ENCODE measurements at places on chromosomes 5 and 9.
A peak's percentile ranks its signal among the peaks of the same experiment; 100 is the strongest.

GRCh38 chr9:107720501-107720900 is 230.9 kb upstream of the KLF4 start:
- DNase-seq, result no peak

GRCh38 chr5:157113002-157113401 is 4.2 kb upstream of the HAVCR2 start:
- DNase-seq, result no peak

GRCh38 chr5:141192110-141192725 is at the start of gene PCDHB10:
Gene PCDHB10 (plus strand): TSS chr5:141192353. CDS start chr5:141192553, 200 bp downstream.
- DNase-seq, result no peak

DNA sequence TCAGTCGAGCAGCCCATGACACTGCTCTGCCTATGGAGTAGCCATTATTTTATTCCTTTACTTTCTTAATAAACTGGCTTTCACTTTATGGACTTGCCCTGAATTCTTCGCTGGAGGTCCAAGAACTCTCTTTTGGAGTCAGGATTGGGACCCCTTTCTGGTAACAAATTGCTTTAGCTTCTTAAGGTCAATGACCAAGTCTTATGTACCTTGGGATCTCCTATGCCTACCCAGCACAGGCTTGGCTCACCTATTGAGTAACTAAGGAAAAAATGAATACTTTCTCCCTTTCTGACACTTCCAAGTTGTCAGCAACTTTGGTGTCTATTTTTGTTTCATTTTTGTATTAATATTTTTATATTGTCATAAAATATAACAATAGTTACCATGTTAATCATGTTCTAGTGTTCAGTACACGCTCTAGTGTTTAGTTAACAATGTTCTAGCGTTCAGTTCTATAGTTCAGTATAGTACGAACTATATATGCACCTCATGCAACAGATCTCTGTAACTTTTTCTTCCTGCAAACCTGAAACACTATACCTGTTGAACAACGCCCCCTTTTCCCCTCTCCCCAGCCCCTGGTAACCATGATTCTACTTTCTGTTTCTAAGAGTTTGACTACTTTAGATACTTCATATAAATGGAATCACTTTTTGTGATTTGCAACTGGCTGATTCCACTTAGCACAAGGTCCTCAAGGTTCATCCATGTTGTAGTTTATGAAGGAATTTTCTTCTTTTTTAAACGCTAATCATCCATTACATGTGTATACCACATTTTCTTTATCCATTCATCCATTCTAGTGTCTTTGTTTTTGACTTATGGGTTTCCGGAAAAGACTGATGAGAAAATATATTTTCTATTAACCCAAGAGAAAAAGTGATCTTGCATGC is 1.8 kb upstream of the RHOBTB3 start:
- no peak for DNase-seq

DNA sequence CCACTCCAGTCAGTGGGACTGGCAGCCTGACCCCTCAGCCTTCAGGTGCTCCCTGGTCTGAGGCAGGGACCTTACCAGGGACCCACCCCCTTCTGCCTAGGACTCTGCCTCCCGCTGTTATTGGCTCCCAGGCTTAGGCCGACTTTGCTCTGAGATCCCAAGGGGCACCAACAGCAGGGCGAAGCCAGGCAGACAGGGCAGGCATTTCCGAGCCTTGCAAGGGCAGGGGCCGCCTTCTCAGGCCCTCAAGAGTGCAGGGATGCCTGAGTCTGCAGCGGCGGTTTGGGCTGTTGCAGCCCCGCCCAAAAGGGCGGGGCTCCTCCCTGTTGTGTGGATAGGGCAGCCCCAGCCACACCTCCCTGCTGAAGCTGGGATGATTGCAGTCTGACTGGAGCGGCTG is 644.6 kb downstream of the PRR16 start:
- no peak for DNase-seq

DNA sequence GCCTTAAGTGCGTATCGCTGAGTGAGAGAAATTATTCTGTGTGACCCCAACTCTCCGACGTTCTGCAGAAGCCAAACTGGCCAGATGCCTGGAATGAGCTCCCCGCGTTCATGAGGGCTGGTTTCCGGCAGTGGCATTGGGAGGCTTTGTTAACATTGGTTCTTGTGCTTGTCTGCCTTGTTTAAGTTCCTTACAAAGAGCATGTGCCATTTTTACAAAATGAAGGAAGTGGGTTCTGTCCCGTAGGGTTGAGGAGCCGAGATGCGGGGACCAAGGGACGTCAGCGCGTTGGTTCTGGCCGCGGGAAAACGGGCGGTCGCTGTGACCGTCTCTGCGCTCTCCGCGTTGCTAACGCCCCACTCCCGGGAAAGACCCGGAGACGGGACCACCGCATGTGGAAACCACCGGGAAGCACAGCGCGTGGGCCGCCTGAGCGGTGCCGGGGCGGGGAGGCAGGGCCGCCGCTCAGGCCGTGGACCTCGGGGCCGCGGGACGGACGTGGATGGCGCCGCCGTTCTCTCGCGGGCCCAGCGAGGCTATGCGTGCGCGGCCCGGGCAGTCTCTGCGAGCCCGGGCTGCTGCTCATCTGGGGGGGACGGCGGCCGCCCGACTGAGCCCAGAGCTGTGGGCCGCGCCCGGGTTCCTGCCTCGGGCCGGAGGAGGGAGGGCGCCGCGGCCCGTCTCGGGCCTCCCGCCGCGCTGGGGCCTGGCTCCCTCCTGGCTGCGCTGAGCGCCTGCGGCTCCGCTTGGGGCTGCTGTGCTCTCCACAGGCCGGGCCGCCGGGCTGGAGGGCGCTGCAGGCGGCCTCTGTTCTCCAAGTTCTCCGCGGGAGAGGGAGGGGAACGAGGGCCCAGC is 13.4 kb downstream of the RABL6 start:
- DNase-seq, result no peak

DNA sequence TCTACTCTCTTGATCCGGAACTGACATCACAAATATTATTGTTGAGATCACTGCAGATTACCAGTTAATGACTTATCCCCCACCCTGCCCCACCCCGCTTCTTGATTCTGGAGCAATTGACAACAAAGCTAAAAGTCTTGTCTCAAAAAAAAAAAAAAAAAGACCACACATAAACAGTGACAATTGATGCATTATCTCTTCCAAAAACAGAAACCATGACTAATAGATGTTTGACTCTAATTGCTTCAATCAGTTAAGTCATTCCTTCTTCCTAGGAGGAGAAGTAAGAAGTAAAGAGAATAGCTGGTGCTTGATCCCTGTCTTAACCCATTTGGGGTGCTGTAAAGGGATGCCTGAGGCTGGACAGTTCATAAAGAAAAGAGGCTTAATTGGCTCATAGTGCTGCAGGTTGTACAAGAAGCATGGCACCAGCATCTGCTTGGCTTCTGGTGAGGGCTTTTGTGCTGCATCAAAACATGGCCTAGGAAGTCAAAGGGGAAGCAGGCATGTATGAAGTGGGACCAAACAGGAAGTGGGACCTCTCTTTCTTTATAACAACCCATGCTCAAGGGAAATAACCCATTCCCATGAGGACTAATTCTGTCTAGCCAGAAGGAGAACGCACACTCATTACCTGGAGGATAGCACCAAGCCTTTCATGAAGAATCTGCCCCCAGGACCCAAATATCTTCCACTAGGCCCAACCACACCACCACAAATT is 158.7 kb downstream of the TMEM167A start:
- DNase-seq, result no peak

GRCh38 chr5:101430551-101430950 is 527.5 kb upstream of the ST8SIA4 start:
- no peak for DNase-seq

DNA sequence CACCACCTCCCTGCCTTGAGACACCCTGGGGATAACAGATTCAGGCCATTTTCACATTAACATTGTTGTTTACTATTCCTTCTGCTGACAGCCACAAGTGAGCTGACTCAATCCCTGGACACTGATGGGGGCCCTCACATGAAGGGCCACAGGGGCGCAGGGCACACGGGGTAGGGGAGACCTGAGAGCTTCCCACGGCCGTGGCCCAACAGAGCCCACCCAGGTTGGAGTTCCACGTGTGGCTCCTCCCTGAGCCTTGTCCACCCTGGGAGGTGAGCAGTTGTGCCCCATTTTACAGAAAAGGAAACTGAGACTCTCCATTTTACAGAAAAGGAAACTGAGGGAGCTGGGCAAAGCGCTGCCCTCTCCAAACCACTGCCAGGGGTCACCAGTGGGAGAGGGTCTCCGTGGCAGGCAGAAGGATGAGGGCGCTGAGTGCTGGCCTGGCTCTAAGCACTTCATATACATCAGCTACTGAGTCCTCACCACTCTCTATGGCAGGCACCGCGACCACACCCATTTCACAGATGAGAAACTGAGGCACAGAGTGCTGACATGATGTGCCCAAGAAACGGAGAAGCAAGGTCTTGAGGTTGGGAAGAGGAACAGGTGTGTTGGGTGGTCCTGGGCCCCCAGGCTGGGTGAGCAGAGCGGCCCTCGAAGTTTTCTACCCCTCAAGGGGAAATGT is 2.3 kb downstream of the NINJ1 start:
- no peak for DNase-seq

DNA sequence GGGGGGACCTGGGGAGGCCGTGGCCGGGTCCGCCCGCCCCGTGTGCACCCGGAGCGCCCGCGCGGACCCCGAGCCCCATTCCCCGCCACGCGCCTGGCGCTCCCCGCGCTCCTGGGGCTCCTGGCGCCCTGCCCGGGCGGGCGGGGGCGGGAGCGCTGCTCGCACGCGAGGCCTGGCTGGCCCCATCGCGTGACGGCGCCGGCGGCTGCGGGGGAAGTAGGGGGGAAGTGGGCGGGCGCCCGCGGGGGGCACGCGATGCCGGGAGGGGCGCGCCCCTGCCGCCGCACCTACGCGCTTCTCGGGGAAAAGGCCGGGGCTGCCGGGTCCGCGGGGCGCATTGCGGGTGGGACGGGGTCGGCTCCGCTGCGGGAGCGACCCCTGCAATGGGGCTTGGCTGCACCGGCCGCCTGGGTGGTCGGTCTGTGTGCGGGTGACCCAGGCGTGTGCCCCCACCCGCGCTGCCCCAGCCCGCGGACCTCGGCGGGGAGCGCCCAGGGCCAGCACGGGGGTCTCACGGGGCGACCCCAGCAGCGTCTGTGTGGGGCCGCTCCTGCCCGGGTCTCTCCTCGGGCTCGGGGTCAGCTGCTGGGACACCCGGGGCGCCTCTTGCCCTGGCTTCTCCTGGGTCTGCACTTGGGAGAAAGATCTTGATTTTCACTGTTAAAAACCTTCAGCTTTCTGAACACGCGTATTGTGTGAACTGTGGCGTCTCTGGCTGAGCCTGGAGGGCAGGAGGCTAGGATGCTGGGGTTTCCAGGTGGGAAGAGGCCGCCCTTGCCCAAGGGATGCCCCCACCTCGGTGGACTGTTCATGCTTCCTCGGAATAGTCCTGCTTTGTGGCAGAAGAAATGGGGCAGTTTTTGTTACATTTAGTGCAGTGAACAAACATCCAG is 52.4 kb downstream of the AHRR start:
- DNase-seq, result peak; percentile 78
